AG04450 (cell line): ENCODE measurements at places on chromosomes 7 and 10.

DNA sequence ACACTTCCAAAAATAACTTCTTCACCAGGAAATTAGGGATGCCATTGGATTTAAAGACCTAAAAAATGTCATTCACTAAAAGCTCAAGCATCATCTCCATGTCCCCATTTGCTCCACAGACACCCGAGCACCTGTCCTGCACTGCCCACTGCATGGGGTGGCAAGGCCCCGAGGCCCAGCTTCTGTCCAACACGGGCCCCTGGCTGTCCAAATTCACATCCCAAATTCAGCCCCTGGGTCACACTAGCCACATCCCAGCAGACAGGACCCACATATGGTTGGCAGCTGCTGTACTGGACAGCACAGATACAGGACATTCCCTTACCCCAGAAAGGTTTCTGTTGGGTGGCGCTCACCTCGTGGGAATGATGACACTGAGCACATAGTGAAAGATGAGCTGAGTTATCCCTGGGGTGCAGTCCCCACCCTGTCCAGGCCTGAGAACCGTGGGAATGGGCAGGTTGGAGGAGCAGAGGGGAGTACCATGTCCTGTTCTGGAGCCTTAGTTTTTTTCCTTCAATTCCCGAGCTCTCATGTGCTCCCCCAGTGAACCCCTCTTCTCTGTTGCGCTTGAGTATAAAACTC, 55.3 kb downstream of the CSGALNACT2 start:
- no peak for DNase-seq

GRCh38 chr7:18063149-18063901, 35.7 kb upstream of the PRPS1L1 start:
- no peak for DNase-seq

- no peak for DNase-seq
Measured at GRCh38 chr10:46325021-46325420, 38.2 kb downstream of the ANTXRL start.

- no peak for DNase-seq
Measured at GRCh38 chr10:8588135-8588534, 533.6 kb downstream of the GATA3 start.

GRCh38 chr10:12420530-12421120, 71.3 kb downstream of the CAMK1D start:
- DNase-seq: no peak

- no peak for DNase-seq
Measured at GRCh38 chr7:2139004-2139699, 93.6 kb downstream of the MAD1L1 start.

- no peak for DNase-seq
Measured at GRCh38 chr10:116254422-116255155, 18.4 kb downstream of the GFRA1 start.

- DNase-seq: no peak
Measured at GRCh38 chr10:16933783-16934182, 116.6 kb upstream of the RSU1 start.

DNA sequence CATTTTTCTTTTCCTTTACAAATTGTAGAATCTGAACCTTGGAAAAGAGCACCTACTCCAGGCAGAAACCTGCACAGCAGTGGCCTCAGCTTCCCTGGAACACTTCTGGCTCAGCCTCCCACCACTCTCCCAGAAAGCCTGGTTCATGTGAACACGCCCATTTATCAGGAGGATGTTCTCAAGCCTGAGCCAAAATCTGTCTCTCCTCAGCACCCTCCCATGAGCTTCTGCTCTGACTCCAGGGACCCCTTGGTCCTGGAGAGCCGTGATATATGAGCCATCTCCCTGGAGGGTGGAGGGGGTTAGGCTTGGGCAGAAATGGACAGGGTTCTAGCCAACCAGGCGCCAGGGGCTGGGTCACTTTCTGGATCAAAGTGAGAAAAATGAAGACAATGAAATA, 10.1 kb downstream of the GDF2 start:
- no peak for DNase-seq

- DNase-seq: no peak
Measured at GRCh38 chr7:97381815-97382554, 264.5 kb downstream of the SDHAF3 start.

DNA sequence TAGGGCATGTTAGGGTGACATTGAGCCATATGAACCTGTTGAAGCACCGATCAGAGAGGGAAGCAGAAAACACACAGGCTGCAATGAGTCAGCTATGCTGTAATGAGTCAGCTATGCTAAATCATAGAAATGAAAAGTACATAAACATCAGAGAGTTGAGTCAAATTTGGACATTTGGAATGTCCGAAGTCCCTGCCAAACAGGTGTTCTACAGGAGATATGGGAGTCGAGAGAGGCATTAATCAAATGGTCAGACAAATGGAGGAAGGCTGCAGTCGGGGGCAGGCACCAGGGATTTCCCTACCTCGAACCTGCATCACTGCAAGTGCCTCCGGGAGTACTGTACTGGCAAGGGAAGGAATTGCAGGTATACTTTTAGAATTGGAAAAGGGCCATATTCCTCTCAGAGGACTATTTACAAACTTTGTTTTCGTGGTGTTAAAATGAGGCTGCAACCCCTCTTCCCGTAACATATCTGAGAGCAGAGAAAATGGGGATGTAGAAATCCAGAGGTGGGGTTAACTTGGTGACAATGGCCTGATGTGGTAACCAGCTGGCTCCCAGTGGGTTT, 8.8 kb upstream of the ZC3HAV1 start:
- no peak for DNase-seq

GRCh38 chr10:59950105-59950504, 43.7 kb upstream of the CCDC6 start:
- DNase-seq: no peak

GRCh38 chr10:6123532-6123931, 34.7 kb downstream of the RBM17 start:
- DNase-seq: no peak

DNA sequence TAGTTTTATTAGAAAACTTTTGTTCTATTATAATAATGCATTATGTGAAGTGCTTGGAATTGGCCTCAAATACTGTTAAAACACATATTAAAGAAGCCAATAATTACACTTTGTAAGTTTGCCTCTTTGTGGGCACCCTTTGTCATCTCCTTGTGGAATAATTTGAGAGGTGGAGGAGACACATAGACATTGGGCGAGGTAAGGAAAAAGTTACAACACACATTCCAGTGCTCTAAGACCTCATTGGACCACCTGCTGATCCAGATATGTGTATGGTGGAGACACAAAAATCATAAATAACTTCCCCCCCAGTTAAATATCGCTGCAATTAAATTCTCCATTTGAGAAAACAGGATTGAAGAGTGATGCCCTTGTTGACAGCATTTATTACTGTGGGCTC, 511.8 kb downstream of the GFRA1 start:
- no peak for DNase-seq

GRCh38 chr7:69723663-69724062, 125.4 kb downstream of the AUTS2 start:
- DNase-seq: no peak

- DNase-seq: no peak
Measured at GRCh38 chr7:146701166-146701565, 584.6 kb downstream of the CNTNAP2 start.

- no peak for DNase-seq
Measured at GRCh38 chr7:36315309-36315944, 74.2 kb upstream of the ANLN start.

- DNase-seq: no peak
Measured at GRCh38 chr10:5930272-5930671, 40.2 kb downstream of the FBH1 start.
